ENCODE measurements at places on chromosomes 1 and 21.

DNA sequence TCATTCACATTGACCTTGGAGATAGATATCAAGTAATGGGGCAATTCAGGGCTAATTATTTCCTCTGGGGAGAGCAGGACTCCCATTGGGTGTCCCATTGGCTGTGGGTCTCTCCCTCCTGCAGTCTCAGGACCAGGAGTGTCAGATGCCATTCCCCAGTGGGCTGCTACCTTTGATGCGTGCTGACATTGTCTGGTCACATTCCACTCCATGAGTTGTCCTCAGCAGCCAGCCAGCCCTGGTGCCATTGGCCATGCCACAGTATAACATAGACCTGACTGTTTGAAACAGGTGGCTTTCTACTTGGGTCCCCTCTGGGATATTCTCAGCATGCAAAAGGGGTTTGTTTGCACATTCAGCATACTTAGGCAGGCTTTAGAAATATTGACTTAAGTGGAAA is 118.5 kb downstream of the MRPS6 start:
- no peak for DNase-seq

DNA sequence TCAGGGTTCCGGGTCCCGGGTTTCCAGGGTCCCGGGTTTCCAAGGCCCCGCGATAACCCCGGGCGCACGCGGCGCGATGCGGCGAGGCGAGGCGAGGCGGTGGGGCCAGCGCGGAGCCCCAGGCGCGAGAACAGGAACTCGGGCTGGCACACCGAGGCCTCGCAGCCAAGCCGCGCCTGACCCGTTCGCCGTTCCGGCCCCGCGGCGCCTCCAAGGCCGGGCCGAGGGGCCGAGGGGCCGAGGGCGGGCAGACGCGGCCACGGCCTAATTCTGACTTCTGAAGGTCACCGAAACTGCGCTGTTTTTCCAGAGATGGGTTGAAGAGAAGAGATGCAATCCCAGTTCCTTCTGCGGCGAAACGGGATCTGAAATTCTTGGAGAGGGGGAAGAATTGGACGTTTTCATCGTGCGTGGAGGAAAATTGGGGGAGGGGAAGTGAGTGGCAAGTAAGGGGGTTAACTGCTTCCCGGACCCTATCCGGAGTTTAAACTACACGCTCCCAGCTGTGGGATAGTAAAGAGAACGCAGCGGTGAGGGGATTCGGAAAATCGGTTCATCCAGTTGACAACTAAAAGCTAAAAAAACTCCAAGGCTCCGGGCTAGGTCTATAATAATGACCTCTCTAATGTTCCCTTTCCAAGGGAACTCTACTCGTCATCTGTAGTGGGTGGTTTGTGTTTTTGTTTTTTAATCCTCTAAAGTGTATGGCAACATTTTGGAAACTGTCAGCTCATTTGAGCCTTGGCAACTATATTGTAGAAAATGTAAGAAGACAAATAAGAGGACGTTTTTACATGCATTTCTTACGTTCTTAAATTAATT is 8.2 kb downstream of the TBX15 start:
- no peak for DNase-seq

- DNase-seq: no peak
Observed at GRCh38 chr1:157056269-157056668, 10.7 kb upstream of the ARHGEF11 start.

DNA sequence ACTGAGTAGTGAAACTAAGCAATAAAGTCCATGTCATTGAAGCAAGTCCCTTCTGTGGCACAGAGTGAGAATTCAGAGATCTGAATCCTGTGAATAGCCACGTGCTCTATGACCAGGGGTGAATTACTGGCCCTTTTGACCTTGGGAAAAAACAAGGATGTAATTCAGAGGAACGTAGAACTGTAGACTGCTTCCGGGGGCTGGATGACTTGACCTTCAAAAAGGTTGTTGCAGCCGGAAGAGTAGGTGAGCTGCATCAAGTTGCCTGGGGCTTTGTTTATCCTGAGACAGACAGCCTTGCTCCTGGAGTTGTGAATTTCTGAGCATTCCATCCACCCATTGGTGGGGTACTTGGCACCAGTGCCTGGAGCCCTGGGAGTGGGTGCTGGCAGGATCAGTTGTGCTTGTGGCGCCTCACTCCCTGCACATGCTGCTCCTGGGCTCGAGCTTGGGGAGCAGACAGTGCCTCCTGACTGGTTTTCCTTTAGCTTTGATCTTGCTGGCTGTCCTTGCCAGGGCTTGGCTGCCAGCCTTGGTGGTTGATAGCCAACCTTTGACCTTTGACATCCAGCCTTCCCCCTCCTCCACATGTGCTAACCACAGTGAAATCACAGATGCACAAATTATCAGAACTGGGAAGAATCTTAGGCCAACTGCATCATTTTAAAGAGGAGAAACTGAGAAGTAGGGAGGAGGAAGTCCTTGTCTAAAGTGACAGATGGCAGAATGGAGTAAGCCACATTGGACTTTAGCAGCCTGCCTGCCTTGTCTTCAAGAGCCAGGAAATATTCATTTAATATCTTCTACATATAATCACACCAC is 16.2 kb upstream of the MYOG start:
- DNase-seq: no peak

GRCh38 chr1:91891454-91891853 is 5.5 kb upstream of the TGFBR3 start:
- no peak for DNase-seq

- no peak for DNase-seq
Observed at GRCh38 chr1:6471086-6471969, 5.4 kb upstream of the TNFRSF25 start.

DNA sequence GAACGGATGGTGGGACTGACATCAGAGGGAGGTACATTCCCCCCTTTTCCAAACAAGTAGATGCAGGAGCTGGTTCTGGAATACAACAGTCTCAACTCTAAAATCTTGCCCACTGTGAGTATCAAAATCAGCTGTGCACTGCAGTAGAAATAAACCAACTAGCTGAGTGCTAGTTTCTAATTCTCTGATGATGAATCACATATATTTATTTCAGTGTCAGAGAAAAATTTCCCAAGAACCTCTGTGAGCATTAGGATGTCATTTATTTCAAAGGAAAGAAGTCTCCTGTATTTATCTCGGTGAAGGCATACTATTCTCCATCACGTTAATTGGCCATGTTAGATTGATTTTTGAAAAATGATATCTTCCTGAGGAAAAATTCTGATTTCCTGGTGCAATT is 67.1 kb downstream of the LHX9 start:
- DNase-seq: no peak

- peak; percentile 45 for DNase-seq
Observed at GRCh38 chr21:46666941-46667740, 31.7 kb downstream of the PRMT2 start.

DNA sequence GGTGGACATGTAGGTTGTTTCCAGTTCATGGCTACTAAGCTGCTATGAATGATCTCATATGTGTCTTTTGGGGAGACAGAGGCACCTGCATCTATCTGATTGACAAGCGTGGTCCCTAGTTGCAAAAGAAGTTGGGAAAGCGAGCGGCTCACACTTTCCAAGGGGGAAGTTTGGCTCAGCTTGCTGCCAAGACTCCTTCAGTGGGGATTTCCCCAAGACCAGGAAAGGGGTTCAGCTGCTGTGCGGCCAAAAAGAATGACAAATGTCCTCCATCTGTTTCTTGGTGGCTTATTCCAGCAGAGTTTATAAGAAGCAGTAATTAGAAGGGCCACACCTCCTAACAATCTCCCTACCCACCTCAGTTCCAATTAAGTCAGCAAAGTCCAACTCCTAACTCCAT is 128.5 kb upstream of the GALNT2 start:
- no peak for DNase-seq

- DNase-seq: no peak
Observed at GRCh38 chr1:233439721-233440120, 112.2 kb downstream of the MAP3K21 start.

GRCh38 chr1:232528472-232529089 is 101.4 kb downstream of the SIPA1L2 start:
- DNase-seq: no peak

Data from NCI-H510A treated with DMSO at 0.1 percent for 48 hours (cell line).